ENCODE measurements at places on chromosomes 6 and 20. TPM values are rescaled to one million over a fixed set of nuclear protein-coding genes. Genes with fewer than 3 reads are reported as not detected.

DNA sequence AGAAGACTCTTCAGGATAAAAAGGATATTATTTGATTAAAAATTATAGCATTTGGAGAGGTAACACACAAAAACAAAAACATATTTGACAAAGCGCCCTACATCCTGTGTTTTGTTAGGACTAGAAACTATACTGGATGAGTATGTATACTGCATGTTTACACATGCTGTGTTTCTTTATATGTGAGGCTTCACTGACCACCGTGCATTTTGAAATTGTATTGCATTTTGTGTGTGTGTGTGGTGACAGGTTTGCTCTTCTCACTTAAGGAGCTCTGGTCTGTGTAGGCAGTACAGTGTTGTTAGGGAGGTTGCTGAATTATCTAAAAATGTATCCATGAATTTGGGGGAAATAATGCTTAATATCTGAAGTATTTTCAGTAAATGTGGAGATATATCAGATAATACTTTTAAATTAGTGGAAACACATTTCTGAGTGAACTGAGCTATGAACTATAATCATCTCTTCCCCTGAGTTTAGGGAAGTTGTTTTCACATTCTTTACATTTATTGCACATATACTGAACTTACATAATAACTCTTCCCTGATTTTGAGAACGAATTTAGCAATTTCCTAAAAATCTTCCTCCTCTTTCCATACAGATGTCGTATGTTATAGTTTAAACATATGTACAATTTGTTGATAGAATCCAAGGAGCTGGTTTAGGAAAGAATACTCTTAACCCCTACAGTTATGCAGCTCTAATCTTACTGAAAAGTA is 43.3 kb downstream of the TMEM170B start:
- no peak for DNase-seq

GRCh38 chr20:43183536-43184070 is 6.1 kb downstream of the PTPRT start:
- no peak for DNase-seq

DNA sequence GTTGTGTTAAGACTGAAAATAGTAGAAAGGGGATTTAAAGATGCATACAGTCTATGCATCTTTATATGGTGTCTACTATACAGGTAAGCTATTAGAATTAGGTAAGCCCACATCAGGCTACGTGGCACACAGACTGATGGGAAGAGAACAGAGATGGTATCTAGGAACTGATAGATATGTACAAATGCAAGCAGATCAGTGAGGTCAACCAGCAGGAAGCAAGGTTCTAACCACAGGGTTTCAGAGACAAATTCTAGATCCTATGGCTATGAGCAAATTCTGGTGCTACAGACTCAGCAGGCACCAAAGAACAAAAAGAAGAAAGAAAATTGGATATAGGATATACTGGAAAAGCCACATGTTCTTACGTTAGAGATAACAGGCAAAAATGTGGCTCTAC is 110.6 kb downstream of the TRDN start:
- DNase-seq: no peak

The EYS gene
- 0.48 TPM for total RNA-seq

The IER3 gene
- total RNA-seq: 146 TPM

DNA sequence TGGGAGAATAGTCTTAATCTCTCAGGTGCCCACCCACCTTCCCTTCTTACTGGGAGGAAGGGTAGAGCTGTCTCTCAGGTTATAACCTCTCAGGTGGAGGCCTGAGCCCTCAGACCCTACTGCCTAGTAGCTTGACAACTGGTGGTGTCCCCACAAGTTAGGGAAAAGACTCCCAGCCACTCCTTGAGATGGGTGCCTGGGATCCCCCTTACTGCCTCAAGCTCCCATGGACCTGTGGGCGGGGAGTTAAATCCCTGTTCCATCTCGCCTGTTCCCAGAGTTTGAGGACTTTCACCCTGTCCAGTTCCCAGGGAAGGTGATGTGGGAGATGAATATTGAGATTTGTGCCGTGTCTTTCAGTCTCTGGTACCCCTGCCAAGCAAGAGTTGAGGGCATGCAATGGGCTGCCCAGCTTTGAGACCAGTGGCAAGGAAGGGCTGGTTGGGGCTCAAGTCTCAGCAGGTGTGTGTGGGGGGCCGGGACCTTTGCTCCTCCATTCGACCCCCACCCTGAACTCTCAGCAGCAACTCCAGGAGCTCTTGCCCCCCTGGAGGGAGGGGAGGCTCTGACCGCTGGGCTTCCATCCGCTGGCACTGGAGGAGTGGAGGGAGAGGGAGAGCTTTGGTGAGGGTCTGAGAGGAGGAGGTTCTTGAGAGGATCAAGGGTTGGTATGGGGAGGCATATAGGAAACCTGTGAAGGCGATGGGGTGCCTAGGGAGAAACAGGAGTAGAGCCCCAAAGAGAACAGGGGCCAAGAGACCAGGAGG is 1.1 kb upstream of the PBX2 start:
- no peak for DNase-seq

The TRIM31 gene
- total RNA-seq: not detected

GRCh38 chr20:12090920-12091319 is 173.2 kb downstream of the BTBD3 start:
- no peak for DNase-seq

The TAP1 gene
- total RNA-seq: 41.6 TPM

DNA sequence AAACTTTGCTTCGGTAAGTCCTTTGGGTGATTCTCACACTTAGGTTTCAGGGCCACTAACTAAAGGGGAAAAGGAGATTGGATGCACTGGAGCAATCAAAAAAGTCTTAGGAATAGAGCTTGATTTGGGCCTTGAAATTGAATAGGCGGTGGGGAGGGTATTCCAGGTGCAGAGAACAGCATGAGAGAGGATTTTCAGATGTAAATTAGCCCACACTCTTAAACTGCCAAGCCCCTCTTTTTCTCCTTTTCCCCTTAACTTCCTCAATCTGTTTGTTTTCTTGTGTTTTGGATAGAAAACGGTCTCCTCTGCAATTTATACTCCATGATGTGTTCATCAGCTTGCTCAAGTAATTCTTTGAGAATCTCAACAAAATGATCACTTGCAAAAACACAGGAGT is 62.1 kb upstream of the RIPOR2 start:
- no peak for DNase-seq

- DNase-seq: no peak
These were observed 68.5 kb downstream of the MAP3K5 start for GRCh38 chr6:136723780-136724179.

DNA sequence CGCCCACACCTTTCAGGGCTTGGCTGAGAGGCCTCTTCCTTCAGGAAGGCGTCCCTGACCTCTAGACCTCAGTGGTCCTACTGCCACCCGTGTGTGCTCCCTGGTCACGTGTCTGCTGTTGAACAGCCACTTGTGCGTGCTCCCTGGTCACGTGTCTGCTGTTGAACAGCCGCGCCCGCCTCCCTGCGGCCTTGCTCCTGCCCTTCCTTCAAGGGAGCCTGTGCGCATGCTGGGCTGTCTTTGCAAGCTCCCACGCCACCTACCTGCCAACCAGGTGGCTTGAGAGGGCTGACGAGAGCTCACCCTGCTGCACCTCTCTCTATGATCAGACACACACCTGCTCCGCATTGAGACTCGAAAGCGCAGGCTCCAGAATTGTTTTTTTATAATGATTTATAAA is 179.3 kb downstream of the BMP7 start:
- no peak for DNase-seq

GRCh38 chr6:89970609-89971337 is 76.5 kb downstream of the GJA10 start:
- DNase-seq: no peak

The MMS22L gene
- 6.0 TPM for total RNA-seq
